ENCODE measurements at places on chromosomes 4 and X.

DNA sequence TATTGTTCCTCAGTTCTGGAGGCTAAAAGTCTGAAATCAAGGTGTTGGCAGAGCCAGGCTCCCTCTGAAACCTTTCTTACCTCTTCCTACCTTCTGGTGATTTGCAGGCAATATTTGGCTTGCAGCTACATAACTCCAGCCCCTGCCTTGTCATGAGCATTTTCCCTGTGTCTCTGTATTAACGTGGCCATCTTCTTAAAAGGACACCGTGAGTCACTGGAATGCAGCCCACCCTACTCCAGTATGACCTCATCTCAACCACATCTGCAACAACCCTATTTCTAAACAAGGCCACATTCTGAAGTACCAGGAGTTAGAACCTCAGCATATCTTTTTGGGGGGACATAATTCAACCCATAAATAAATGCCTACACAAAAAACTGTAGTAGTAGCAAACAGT is 40.7 kb downstream of the FANCB start:
- DNase-seq: no peak

DNA sequence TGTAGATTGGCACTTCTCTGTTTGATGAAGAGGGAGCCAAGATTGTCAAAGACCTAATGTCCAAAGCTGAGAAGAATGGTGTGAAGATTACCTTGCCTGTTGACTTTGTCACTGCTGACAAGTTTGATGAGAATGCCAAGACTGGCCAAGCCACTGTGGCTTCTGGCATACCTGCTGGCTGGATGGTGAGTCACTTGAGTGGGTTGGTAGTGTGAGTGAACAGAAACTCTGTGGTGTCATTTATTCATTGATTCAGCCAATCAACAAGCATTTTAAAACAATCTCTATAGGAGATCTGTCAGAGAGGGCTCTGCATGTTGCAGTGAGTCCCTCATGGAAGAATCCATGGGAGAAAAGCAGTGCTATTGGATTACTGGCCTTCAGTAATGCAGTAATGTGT is 16.3 kb downstream of the TAF9B start:
- no peak for DNase-seq

- DNase-seq: no peak
Observed at GRCh38 chr4:112517911-112518310, 1.9 kb upstream of the NEUROG2 start.

GRCh38 chr4:94575652-94576051 is 123.9 kb downstream of the PDLIM5 start:
- DNase-seq: no peak

DNA sequence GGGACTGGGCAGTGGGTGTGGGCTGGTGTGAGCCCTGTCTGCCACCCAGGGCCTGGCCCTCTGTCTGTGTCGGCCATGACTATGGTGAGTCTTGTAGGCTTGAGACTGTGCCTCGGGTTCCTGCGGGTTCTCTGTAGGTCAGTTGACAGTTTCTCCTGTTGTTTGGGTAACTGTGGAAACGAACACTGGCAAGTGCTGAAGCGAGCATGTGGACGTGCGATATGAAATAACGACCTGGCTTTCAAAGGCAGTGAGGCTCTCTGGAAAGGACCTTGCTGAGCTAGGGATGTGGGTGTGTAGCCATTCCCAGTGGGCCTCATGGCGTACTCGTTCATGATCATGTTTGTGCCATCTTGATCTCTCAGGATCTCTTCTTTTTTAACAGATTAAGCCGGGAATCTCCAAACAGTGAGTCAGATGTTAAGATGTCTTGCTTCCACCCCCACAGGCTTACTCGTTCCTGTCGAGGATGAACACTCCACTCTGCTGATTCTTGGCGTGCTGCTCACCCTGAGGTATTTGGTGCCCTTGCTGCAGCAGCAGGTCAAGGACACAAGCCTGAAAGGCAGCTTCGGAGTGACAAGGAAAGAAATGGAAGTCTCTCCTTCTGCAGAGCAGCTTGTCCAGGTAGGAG is 41.3 kb downstream of the HTT start:
- no peak for DNase-seq

DNA sequence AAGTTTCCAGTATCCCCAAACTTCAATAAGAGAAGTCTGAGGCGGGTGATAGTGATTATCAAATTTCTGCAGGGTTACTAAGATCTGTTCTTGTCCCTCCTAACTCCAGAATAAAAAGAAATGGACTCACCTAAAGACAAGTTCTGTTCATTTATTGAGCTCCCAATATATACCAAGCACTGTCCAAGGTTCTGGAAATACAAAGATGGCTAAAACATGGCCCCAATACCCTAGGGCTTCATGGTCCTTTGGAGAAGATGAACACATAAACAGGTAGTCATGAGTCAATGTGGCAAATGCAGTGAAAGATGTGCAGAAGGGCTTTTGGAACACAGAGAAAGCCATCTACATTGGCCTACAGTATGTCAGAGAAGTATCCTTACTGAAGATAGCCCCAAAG is 231.2 kb downstream of the PPP1R2C start:
- no peak for DNase-seq

DNA sequence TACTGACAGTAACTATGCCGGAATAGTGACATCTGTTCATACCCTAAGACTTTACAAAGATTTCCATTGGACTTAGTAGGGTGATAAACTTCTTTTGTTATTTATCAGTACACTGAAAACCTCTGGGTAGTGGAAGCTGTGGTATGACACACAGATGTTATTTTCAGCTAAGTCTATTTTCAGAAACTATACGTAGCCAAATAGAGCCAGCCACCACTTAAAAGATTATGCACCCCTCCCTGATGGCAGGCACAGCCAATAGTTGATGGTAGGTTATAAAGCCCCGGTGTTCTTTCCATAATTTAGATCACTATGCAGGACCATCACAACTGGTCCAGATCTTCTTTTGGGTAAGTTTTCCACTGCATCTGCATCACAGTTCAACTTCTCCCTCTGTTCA is 1603.2 kb upstream of the PABPC4L start:
- no peak for DNase-seq

DNA sequence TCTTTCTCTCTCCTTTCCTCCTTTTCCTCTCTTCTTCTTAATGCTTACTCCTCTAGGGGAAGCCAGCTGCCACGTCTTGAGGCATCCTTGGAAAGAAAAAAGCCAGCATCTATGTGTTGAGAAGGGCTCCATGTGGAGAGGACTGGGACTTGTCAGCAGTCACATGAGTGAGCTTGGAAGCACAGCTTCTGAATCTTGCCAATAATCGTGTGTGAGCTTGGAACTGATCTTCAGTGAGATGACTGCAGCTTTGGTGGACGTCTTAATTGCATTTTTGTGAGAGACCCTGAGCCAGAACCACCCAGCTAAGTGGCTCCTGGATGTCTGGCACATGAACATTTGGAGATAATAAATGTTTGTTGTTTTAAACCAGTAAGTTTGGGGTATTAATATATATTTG is 371.7 kb downstream of the SLITRK2 start:
- DNase-seq: no peak

DNA sequence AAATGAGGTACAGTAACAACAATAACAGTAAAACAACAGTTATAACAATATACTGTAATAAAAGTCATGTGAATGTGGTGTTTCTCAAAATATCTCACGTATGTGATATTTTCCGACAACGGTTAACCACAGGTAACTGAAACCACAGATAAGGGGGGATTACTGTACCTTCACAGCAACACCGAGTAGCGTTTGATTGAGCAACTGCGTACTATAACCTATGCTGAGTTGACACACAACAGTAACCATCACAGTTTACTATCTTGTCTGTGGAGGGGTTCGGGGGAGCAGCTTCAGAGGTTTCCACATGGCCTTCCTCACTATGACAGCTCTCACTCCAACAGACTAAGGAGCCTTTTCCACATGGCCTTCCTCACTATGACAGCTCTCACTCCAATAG is 13.4 kb downstream of the RBMX2 start:
- DNase-seq: no peak

GRCh38 chr4:113457886-113458285 is 303.7 kb downstream of the CAMK2D start:
- no peak for DNase-seq
